ENCODE measurements at places on chromosomes 12 and 14.

GRCh38 chr14:104527857-104528459 lies 51.6 kb upstream of the C14orf180 start:
- no peak for DNase-seq

- DNase-seq, result no peak
Observed at GRCh38 chr14:97626088-97626487, 828.9 kb downstream of the VRK1 start.

GRCh38 chr12:90244232-90244631 lies 535.6 kb upstream of the ATP2B1 start:
- no peak for DNase-seq

DNA sequence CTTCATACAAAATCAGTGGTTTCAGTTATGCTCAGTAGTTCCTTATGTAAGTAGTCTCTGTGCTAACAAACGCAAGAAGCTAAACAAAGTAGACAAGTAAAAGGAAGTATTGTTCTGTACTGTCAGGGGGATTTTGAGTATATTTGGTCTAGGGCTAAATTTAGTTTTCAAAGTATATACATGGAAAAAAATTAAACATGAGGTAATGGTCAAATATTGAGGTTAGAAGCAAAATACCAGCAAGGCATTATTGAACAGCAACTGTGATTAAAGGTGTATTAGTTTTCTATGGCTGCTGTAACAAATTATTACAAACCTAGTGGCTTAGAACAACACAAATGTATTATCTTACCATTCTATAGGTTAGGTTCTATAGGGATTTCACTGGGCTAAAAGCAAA lies 18.8 kb downstream of the GNG2 start:
- no peak for DNase-seq

DNA sequence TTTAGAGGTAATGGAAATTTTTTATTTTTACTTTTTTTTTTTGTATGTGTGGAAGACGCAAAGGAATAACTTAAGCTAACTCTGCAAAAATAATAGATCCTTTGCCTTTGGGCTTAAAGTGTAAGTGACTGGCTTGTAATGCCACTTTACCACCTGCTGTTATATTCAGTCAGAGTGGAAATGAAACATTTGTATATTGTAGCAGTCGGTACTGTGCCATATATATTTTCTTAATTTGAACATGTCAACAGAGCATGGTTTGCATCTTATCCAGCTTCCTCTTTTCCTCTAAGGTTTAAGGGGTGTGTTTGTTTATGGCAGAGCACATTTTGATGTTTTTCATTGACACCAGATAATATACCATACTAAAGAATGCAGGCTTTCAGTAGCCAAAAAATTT lies 176.6 kb downstream of the TRHDE start:
- no peak for DNase-seq

DNA sequence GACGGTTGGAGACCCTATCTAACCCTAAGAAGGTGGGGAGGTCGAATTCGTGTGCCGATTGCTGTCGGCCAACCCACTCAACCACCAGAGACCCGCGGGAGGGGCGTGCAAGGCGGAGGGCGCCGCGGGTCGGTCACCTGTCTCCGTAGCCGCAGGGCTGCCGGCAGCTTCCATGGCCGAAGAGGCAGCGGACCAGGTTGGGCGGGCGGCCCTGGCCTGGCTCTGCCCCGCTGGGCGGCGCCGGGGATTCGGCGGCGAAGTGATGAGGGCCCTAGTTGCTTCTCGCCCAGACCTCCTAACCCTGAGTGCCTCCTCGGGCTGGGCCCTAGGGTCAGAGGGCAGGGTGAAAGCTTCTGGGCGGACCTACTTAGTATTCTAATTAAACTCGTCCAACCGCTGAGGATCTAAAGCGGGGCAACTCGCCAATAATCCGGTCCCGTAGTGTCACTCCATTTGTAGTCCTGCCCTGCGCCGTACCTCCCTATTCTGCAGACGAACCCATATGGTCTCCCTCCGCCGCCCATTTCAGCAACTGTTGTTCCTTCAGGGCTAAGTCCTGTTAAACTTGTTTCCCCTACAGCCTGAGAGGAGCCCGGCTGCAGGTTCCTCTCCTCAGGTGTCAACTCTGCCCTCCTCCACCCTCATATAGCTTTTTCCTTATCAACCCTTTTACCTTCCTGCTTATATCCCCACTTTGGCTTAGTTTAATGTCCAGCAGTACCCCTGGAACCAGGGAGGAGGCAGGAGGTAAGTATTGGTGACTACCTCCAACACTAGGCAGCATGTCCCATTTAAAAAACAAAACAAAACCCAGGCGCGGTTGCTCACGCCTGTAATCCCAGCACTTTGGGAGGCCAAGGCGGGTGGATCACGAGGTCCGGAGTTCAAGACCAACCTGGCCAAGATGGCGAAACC lies at the start of gene PYM1:
PYM1 (minus strand) TSS at position 307 of the 915 bp plus-strand sequence; CDS start at position 174, 133 bp downstream.
- DNase-seq, result peak; percentile 91

DNA sequence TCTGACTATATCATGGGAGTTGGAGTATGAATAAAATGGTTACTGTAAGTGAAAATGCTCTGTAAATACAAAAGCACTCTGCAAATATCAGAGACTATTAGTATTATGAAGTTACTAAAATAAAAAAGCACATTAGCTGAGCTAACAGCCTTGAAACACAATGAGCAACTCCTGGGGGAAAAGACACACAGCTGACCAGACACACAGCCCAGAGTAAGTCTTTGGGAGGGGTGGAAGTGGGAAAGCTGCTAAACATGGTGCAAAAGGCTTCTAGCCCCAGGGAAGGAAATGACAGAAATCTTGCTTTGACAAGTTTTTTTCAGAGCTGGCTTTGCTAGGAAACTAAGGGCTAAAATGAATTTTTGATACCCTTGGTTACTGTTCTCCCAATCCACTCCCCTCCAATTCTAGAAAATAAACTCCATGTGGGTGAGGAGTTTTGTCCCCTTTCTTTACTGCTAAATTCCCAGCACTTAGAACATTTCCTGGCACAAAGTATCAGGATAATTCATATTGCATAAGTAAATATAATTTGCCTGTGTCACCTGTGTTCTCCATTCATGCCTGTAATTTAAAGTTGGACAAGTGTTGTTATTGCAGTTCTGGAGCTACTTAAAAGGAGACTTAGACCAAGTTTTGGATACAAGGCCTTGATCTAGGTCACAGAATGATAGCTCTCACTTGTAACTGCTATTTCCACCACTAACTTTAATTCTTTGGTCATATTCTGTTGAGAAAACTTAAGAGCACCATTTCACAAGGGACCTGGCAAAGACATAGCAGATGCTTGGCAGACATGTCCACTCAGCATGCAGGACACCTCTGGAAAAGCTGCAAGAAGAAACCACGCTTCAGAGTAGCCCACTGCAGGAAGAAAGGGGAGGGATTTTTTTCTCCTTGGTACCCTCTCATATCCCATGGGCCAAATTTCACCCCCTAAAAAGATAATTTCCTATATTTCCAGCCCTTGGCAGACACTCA lies 19.0 kb upstream of the RAB3IP start:
- DNase-seq, result peak; percentile 14

- DNase-seq, result no peak
Observed at GRCh38 chr12:29299633-29300032, 81.3 kb downstream of the ERGIC2 start.

DNA sequence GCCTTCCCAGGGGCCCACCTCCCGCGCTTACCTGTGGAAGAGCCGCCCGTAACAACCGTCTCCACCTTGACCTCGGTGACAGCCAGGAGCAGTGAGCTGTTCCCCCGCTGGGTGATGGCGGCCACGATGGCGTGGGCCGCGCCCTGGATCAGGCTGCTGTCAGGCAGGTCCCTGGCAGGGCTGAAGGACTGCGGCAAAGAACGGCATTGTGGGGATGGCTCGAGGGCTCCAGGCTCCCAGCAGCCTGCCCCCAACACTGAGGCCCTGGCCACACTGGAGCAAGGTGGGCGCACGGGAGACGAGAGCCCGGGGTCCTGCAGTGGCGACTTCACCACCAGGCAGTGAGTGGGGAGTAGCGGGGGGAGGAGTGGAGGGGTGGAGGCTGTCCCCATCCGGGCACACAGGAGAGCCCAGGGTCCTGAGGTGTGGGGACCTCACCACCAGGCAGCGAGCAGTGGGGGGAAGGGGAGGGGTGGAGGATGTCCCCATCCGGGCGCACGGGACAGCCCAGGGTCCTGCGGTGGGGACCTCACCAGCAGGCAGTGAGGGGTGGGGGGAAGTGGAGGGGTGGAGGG lies 25.0 kb downstream of the JAG2 start:
- DNase-seq, result no peak

DNA sequence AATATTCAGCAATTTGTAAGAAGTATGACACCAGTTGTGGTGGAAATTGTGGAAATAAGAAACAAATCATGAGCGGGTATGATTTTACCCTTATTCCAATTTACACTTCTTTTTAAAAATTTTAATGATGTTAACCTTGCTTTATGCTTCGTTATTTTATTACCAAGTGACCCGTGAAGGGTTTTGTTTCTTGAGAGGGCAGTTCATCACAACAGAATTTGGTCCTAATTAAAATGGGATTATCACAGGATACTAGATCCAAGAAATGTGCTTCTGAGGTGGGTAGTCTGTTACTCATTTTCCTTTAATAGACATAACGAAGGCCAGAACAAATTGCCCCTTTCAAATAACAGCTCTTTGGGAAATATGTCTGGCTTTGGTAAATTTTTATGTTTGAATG lies 25.5 kb upstream of the RASSF8 start:
- no peak for DNase-seq

- no peak for DNase-seq
Observed at GRCh38 chr12:52630599-52631200, 12.3 kb upstream of the KRT73 start.

DNA sequence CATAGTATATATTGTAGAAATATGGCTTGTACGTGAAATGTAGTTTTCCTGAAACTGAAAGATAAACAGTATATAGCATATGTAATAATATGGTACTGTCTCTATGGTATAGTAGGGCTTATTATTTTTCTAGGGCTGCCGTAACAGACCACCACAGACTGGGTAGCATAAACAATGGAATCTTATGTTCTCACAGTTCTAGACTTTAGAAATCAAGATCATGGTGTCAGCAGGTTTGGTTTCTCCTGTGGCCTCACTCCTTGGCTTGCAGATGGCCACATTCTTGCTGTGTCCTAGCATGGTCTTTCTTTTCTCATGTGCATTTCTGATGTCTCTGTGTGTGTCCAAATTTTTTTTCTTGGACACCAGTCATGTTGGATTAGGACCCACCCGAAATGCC lies 155.8 kb downstream of the TMTC2 start:
- no peak for DNase-seq

DNA sequence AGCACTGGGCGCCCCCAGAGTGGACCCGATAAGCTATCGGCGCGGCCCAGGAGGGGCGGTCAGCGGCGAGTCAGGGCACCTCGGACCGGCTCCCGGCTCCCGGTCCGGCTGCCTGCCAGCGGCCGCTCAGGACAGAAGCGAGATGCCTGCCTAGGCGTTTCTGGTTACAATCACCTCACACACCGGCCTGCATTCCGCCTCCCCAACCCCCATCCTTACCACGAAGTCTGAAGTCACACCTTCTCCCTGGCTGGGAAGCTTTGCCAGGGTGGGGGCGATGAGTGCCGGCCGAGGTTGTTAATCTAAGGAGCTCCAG lies 42.6 kb upstream of the TBX5 start:
- DNase-seq, result no peak

DNA sequence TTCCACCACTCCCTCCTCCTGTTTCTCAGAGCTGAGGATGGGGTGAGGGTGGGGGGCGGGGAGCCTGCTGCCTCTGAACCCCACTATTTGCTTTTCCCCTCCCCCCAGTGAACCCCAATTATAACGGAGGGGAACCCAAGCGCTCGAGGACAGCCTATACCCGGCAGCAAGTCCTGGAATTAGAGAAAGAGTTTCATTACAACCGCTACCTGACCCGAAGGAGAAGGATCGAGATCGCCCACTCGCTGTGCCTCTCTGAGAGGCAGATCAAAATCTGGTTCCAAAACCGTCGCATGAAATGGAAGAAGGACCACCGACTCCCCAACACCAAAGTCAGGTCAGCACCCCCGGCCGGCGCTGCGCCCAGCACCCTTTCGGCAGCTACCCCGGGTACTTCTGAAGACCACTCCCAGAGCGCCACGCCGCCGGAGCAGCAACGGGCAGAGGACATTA lies 1.1 kb downstream of the HOXC4 start:
- DNase-seq, result no peak

DNA sequence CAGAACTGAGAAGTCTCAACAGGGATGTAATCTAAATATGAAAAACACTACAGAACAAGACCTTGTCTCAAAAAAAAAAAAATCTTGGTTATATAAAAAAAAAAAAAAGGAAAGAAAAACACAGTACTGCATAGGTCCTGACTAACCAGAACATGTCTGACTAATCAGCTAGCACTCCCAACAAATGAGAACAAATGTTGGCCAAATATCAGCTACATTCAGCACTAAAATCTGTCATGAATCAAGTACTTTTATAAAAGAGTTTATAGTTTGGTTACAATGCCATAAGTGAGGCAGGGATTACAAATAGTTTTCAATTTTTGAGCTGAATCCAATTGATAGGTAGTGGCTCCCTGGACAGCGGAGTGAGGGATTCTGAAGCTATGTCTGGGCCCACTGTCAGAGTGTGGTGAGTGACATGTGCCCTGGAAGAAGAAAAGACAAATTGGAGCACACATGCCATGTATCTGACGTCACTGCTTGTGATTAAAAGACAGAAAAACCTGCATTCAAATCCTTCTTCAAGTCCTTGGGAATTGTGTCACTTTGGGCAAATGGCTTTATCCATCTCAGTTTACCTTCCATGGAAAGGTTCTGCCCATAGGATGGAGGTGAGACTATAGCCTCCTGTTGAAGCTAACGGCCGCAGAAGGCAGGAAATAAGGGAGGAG lies 5.6 kb upstream of the FAM234B start:
- DNase-seq, result no peak

GRCh38 chr12:107522692-107523477 lies 162.7 kb upstream of the PWP1 start:
- DNase-seq, result no peak

DNA sequence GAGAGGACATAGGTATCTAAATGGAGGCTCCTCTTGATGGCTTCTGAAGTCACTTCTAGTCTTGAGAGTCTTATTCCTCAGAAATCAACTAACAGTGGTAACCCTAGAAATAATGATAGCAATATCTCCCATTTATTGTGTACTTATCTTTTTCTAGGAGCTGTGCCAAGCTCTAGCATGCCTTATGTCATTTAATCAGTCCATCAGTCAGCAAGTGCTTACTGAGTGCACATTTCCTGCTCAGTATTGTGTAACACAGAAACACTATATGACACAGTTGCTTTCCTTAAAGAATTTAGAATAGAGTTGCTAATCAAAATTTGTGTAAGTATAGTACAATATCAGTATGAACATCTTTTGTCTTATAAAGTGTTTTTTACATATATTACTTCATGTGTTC lies 36.6 kb downstream of the KRT76 start:
- no peak for DNase-seq
